ENCODE measurements at places on chromosomes 3 and 15. TPM values are rescaled to one million over a fixed set of nuclear protein-coding genes. Genes with fewer than 3 reads are reported as not detected.

Gene INAFM2
- total RNA-seq = 16.9 TPM

Gene PLA1A
- total RNA-seq = not detected

Gene TF
- 0.02 TPM for total RNA-seq

Gene RAD51
- 66.5 TPM for total RNA-seq

Gene EPHA3
- not detected for total RNA-seq

DNA sequence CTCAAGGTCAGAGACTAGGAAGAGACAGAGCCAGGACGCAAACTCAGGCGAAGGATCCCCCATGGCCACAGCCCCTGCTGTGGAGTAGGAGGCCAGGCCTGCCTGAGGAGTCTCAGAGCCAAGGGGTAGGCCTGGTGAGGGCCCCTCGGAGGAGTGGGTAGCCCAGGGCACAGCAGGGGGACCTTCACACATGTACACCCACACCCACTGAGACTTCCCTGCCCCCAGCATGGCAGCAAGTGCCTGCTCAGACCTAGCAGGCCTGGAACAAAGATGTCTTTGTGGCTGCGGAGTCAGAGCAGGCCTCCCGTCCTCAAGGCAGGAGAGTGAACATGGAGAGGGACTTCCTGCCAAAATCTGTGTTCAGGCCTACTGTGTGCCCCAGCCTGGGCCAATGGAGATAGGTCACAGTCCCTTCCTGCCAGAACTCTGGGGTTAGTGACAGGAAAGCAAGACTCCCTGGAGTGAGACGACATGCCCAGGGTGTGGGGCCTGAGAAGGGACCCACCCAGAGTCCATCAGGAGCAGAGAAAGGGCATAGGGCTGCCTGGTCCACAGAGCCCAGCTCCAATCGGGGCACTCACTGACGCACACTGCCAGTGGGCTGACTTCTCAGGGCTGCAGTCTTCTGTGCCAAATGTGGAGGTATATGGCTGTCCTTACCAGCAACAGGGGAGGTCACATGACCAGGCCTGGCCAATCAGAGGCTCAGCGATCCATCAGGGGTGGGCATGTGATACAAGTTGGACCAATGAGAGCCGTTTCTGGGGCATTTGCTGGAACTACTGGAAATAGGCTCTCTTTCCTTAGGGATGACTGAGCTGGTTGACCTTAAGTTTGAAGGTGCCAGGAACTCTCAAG, 2.3 kb downstream of the GRIP2 start:
- peak; percentile 37 for DNase-seq
- no peaks in the 10 kb centered on the region for H3K36me3 ChIP-seq
- H3K27ac ChIP-seq = no peak overlapping the region
- H3K27me3 ChIP-seq = no peaks in the 10 kb centered on the region
- H3K4me1 ChIP-seq = no peaks in the 10 kb centered on the region

DNA sequence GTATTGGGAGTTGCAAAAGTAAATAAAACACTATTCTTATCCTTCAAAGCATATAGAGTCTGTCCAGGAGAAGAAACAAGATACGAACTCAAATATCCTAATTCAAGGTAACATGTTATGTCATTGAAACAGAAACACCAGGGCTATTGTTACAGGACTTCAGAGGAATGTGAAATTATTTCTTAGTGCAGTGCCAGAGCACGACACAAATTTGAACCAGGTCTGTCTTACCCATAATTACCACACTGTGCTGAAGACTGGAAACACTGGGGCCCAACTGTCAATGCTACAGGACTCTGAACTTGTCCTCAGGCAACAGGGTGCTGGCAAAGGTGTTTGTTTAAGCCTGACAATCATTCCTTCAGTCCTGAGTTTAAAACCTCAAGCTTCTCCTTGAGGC, 633.6 kb upstream of the UBE2E2 start:
- H3K4me3 ChIP-seq = no peak overlapping the region
- no peaks in the 10 kb centered on the region for H3K4me1 ChIP-seq
- H3K36me3 ChIP-seq = no peaks in the 10 kb centered on the region
- no peaks in the 10 kb centered on the region for H3K27me3 ChIP-seq

DNA sequence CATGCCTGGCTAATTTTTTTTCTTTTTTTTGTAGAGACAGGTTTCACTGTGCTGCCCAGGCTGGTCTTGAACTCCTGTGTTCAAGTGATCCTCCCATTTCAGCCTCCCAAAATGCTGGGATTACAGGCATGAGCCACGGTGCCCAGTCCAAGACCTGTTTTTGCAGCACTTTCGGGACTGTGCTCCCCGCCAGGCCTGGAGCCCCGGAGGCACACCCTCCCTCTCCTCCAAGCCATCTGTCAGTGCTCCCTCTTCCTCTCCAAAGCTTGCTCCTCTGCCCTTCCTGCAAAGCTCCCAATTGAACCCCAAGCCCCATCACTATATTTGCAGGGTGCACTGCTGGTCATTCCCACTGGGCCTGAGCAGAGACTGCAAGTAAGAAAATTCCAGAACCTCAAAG, 98.1 kb downstream of the CORO2B start:
- H3K27ac ChIP-seq = no peak overlapping the region
- peaks cover 3% of the 10 kb centered on the region for H3K4me1 ChIP-seq
- DNase-seq = no peak
- H3K27me3 ChIP-seq = peaks cover 7% of the 10 kb centered on the region
- H3K36me3 ChIP-seq = no peaks in the 10 kb centered on the region

- peak; percentile 45 for DNase-seq
- no peak overlapping the region for H3K27ac ChIP-seq
- H3K4me1 ChIP-seq = no peaks in the 10 kb centered on the region
- H3K36me3 ChIP-seq = no peaks in the 10 kb centered on the region
These were observed 110.8 kb downstream of the TBC1D2B start for GRCh38 chr15:77966540-77967234.

DNA sequence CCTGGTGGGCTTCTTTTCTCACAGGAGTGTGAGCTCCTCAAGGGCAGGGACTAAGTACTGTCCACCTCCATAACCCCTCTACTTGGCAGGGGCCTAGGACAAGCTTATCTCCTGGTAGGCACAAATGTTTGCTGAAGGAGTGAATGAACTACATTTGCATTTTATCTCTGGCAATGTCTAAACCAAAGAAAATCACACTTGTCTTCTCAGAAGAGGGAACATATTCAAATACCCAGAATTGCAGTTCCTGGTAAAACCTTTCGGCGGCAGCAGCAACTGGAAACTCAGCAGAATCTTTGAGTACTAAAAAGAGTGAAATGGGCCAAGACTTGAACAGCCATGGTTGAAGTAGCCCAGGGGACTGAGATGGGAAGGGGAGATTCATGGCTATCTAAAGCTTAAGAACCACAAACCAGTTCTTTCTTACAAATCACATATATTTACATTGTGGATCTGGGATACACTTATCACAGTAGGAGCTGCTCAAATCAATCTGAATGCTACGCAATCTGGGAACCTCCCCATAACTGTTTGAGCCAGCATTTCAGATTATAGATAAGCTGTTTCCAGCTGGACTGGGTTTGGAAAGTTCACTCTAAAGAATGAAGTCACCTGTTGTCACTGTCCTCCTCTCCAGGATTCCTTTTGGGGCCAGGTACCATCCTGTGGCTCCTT, 18.7 kb upstream of the PTPN9 start:
- peak; percentile 79 for DNase-seq
- no peaks in the 10 kb centered on the region for H3K27me3 ChIP-seq
- peak overlapping the region; percentile 84 for H3K27ac ChIP-seq
- H3K4me3 ChIP-seq = peak overlapping the region; percentile 25

GRCh38 chr15:96262097-96262496, 68.4 kb upstream of the NR2F2 start:
- no peaks in the 10 kb centered on the region for H3K36me3 ChIP-seq
- no peak overlapping the region for H3K4me3 ChIP-seq
- no peak overlapping the region for H3K27ac ChIP-seq
- H3K27me3 ChIP-seq = peaks cover 3% of the 10 kb centered on the region
- H3K4me1 ChIP-seq = no peaks in the 10 kb centered on the region
- DNase-seq = no peak

DNA sequence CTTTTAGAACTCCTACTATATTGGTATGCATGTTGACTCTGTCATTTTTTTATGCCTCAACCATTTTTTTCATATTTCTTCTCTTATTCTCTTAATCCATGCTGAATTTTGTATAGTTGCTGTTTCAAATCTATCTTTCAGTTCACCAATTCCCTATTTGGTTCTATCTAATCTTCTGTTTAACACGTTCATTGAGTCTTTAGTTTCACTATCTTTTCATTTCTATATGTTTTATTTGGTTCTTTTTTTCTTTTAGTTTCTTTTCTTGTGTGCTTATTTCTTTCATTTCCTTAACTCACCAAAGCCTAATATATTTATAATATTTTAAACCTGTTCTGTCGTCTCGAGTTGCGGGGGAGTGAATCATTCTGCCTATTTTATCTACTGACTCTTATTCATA, 8.0 kb downstream of the AQP9 start:
- peaks cover 6% of the 10 kb centered on the region for H3K27me3 ChIP-seq
- DNase-seq = no peak
- H3K27ac ChIP-seq = no peak overlapping the region
- H3K4me1 ChIP-seq = no peaks in the 10 kb centered on the region
- H3K4me3 ChIP-seq = no peak overlapping the region
- no peaks in the 10 kb centered on the region for H3K36me3 ChIP-seq

GRCh38 chr3:141659821-141660613, 78.1 kb upstream of the RNF7 start:
- H3K36me3 ChIP-seq = no peaks in the 10 kb centered on the region
- H3K4me3 ChIP-seq = peak overlapping the region; percentile 55
- no peak overlapping the region for H3K27ac ChIP-seq
- H3K4me1 ChIP-seq = peaks cover 5% of the 10 kb centered on the region
- peaks cover 48% of the 10 kb centered on the region for H3K27me3 ChIP-seq

- no peaks in the 10 kb centered on the region for H3K4me1 ChIP-seq
- H3K27ac ChIP-seq = no peak overlapping the region
- no peak overlapping the region for H3K4me3 ChIP-seq
- H3K27me3 ChIP-seq = peaks cover 8% of the 10 kb centered on the region
These were observed 631 bp upstream of the PRICKLE2 start for GRCh38 chr3:64225695-64226499.
